ENCODE measurements at places on chromosomes 2 and 18.

DNA sequence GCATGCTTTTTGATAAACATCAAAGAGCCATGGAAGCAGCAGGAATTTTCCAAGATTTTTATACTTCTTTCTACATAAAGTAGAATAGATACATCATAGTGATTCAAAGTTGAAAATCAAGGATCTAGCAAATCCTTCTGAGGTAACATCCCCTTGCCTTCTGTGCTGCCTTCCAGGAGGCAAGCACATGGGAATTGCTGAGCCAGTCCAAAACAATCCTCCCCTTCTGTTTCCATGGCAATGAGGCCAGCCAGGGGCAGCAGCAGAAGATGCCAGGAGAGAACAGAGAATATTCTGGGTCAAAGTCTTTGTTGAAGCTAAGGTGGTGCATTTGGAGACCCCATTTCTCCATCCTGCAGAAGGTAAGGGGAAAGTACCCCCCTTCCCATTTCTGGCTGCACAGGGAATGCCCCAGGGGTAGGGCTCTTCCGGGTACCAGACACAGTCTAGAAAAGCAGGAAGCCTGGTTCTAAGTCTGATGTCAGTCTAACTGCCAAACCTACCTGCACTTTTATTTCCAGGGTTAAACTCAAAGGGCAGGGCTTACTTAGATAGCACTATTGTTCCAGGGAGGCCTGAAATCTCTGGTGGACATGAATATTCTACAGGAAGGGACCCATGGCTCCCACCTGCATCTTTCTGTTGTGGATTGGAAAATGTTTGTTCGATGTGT lies 22.1 kb downstream of the CENPA start:
- DNase-seq, result no peak

GRCh38 chr2:215136669-215137328 lies 1.6 kb downstream of the ABCA12 start:
- DNase-seq, result no peak

- no peak for DNase-seq
Observed at GRCh38 chr18:75201282-75202270, 7.4 kb downstream of the PTGR3 start.

DNA sequence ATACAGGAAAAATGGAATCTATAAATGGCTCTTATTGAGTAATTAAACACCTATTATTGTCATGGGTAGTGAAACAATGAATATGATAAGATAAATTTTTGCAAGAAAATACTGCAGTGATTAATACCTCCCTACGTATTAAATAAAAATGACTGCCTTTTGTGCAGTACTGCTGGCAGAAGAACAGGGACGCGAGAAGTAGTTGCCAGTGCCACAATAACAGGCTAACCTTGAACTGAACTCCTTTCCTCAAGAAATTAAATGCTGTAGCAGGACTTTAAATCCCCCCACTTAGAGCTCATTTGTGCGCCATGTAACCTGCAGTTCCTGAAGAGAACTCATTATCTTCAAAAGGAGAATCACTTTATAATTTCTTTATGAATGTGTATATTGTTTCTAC lies 24.6 kb downstream of the FIGN start:
- no peak for DNase-seq

DNA sequence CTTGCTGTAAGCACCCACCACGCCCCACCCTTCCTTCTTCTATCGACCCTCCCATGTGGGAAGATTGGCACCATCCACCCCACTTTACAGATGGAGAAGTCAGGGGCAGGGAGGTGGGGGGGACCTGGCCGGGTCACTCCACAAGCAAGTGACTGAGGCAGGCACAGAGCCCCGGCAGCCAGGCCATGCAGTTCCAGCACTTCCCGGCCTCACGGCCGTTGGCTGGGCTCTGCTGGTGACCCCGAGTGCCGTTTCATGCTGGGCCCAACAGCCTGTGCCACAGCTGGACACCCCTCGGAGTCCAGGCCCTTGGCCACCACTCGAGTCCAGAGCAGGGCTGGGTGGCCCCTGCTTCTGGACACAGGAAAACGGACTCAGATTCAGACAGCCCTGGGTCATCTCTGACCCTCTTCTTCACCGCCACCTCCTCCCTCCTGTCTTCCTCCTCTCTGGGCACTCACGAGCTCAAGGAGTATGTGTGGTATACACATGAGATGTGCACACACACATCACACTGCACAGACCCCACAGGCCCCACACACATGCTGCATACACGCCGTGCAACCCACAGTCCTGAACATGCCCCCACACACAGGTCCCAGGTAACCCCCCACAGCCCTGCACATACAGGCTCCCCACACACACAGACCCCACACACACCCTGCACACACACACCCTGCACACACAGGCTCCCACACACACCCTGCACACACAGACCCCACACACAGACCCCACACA lies 89.3 kb upstream of the GPC1 start:
- no peak for DNase-seq

DNA sequence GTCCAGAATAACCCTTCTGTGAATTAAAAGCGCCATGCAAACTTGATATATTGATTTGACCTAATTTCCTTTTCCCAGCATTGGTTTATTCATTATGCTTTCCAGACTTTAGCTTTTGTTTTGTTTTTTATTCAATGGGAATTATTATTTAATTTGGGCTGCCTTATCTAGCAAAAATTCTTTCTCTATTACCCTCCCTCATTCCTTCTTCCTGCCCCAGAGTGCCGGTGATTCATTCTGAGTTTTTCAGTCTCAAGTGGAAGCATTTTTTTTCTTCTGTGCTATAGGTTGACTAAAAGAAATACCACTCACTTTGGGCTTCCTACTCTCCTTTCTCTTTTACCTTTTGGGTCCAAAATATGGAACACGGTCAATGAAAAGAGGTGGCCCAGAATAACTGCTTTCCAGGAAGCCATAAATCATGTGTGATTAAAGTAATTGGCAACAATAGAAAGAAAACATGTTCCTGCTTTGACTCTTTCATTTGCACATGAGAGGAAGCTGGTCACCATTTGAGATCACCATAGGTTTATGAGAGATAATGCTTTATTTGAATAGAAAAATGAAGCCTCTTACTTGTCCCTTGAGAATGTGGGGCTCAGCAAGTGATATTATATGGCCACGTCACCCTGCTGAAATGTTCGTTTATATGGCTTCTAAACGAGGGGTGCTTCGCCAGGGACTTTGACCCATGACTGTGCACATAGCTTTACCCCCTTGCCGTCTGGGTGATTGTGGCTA lies 422.8 kb upstream of the ZEB2 start:
- DNase-seq, result peak; percentile 27

DNA sequence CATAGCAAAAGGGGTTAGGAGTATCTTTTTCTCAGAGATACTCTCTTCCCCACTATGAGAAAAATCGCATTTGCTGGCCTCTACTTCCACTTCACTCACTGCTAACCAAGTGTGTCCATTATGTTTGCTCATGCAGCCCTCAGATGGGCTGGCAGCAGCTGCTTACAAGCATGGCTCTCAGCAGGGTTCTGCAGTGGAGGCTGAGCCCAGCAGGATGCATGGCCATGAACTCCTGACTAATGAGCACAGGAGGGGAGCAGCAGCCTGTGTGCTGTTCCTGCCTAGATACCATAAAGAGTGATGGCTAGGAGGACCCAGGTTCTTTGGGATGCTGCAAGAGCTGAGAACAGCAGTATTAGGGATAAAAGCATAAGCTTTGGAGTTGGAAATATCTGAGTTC lies 316.9 kb upstream of the THSD7B start:
- DNase-seq, result no peak

DNA sequence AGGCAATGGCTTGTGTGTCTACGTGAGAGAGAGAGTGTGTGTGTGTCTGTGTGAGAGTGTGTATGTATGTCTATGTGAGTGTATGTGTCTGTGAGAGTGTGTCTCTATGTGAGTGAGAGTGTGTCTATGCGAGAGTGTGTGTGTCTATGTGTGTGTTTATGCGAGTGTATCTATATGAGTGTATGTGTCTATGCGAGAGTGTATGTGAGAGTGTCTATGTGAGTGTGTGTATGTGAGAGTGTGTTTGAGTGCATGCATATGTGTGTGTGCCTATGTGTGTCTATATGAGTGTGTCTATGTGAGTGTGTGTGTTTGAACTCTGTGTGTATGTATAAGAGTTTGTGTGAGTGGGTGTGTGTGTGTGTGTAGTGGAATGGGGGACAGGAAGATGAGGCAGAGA lies 9.8 kb upstream of the GNLY start:
- no peak for DNase-seq

GRCh38 chr2:119483395-119483753 lies 40.9 kb downstream of the SCTR start:
- DNase-seq, result no peak

DNA sequence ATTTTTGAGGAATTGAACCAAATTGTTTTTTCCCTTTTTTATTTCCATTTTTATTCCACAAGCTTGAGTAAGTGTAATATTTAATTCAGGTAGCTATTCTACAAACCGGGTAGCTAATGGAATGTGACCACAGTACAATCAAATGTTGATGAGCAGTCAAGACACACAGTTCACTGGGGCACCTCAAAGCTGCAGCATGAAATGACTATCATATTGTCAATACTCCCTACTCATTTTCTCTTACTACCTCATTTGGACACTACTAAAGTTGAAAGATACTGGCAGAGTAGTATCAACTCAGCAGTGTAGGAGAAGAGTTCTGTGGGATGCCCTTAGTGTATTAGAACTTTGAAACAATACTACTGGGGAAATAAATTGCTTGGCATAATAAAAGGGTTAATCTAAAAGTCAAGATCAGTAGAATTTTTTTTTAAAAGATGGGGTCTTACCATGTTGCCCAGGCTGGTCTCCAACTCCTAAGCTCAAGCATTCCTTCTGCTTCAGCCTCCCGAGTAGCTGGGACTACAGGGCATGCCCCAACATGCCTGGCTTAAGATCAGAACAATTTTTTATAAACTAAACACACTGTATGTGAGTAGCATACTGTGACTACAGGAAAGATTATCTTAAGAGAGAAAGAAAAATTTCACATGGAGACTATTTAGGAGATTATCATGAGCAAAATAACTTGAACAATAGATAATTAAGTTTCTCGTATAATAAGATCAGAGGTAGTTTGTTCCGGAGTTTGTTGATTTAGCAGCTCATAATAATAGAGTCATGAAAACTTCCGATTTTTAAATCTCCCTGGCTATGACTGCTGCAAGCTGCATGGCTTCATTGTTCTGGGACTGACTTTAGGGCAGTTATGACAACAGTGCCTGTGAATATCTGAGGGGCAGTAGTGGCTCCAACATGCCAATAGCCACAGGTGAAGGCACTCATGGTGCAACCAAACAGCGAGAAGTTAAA lies 43.7 kb downstream of the MYO3B start:
- peak; percentile 69 for DNase-seq

- DNase-seq, result no peak
Observed at GRCh38 chr2:100262046-100262445, 60.3 kb downstream of the LONRF2 start.

- no peak for DNase-seq
Observed at GRCh38 chr18:27054926-27055325, 130.2 kb downstream of the CHST9 start.

- no peak for DNase-seq
Observed at GRCh38 chr2:136381722-136382633, 264.0 kb upstream of the CXCR4 start.

DNA sequence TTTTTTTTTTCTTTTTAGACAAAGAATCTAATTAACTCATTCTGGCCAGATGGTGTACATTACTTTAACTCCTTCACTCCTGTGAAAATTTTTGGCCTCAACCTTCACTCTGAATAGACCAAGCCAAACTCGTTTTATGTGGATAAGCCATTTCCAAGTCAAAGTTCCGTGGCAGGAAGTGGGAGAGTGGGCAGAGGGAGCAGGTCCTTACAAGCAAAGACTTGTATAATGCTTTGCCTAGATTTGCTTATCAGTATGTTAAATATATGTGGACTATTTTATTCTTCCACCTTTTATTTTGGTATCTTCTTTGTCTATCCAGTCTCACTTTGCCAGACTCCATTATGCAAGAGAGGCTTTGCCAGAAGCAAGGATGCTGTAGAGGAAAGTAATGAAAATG lies 178.1 kb upstream of the TNP1 start:
- DNase-seq, result no peak

DNA sequence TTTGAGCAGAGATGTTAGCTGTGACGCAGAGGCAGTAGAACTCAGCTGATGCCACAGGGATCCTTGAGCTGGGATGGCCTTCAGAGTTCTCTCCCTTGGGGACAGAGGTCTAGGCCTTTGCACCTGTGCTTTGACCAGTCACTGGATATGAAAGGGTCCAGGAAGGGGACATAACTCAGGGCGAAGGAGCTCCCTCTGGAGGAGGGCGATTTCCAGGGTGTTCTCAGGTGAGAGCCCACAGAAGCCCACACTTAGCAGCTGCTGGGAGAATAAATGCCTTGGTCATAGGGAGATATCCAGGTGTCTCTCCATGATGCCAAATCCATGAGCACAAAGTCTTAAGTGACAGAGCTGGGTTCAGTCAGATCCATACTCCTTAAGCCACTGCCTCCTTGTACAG lies 369.2 kb downstream of the NYAP2 start:
- DNase-seq, result no peak

DNA sequence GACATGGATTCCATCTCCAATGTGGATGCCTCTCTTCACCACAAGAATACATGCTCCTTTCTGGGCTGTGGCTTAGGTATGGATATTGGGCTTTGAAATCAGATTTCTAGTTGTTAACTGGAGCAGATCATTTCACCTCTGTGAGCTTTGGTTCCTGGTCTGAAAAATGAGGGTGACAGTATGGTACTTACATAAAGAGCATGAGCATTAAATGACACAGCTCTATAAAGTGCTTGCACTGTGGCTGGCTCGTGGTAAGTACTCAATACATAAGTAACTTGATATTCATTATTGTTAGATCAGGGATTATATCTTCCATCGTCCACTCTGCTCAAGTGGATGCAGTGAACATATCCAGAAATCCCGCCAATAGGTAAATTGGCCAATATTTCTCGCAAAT lies 33.4 kb downstream of the ARHGAP25 start:
- DNase-seq, result no peak

GRCh38 chr2:212845941-212846340 lies 305.5 kb downstream of the IKZF2 start:
- no peak for DNase-seq

DNA sequence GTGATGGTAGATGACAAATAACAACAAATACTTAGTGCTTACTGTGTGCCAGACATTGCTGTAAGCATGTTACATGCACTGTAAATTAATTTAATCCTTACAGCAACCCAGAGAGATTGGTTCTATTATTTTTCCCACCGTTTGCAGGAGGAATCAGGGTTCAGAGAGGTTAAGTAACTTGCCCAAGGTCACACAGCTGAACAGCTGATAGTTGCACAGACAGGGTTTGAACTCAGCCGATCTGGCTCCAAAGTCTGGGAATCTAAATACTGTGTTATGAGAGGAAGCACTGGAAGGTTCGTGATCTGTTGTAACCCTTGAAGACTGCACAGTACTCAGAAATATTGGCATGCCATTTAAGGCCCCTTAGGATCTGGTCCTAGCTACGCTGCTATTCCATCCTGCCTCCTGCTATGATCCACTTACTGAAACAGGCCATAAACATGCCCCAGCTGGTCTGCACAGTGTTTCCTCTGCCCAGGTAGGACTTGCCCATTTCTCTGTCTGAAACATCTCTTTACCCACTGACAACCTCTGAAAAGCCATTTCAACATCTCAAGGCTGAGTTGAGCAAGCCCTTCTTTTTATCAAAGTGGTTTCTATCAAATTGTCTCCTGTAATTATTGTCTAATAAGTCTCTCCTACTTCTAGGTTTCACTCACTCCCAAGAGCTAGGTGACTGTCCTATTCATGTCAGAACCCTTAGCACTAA lies 40.4 kb upstream of the MRPL33 start:
- no peak for DNase-seq

GRCh38 chr2:136136931-136137330 lies 19.0 kb upstream of the CXCR4 start:
- no peak for DNase-seq

All from NCI-H748 treated with DMSO at 0.1 percent for 48 hours (cell line).